SHP77 (cell line): ENCODE measurements at places on chromosomes 12 and 14.

DNA sequence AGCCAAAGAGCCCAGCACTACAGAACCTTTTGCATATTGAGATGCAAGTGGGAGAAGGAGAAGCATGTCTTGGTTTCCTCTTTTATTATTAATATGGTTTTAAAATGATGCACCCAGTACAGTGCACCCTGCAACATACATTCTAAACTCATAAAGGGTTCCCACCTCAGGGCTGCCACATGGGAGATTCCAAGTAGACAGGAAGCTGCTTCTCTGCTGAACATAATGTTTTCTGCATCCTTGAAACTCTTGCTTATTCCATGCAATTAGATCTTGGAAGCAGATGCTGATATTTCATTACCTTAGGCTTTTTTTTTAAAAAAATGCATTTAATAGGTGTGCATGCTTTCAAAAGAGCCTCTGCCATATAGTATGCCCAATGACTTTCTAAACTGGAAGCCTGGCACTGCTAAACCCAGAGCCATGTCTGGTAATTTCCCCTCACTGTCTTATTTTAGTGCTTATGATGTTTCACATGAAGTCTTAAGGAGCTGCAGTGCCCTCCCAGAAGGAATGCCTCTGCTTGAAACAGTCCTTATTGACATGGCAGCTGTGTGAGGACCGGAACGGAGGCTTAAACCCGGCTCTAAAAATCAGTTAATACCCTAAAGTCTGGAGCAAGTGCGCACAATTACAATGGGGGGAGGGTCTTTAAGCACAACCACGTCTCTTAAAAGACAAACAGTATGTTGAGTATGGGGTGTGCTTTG lies 2.0 kb upstream of the SIX1 start:
- no peak for DNase-seq

DNA sequence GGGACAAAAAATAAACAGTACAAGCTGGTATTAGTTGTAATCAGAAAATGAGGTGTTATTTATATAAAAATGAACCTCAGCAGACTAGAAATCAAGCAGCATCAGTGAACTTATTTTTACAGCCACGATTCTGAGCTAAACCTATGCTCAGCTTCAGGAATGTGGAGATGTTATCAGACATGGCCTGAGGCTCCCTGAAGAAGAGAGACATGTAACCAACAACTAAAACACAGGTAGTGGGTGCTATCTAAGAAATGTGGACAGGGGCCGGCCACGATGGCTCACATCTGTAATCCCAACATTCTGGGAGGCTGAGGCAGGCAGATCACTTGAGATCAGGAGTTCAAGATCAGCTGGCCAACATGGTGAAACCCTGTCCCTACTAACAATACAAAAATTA lies 534.3 kb downstream of the VRK1 start:
- DNase-seq = no peak

DNA sequence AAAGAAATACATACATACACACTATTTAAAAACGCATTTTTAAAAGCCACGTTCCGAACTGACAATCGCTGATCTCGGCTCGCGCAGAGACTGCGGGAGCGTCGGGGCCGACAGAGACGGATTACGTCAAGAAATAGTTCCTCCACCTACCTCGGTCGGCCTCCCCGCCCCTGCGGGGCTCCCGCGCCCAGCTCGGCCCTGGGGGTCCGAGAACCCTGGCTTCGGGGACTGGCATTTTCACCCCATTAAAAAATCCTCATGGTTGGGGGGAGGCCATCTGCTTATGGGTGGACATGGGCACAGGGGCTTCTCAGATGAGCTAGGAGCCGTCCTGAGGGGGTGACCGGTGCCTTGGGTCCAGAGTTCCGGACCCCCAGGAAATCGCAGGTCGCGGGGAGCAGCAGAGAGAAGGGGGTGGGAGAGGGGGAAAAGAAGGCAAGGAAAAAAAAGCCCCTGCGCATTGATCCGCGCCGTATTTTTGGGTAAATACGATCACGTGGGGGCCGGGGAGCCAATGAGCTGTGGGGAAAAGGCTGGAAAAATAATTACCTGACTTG lies 324 bp upstream of the HOXC9 start:
- DNase-seq = no peak

- DNase-seq = no peak
These were observed 73.1 kb upstream of the GPR68 start for GRCh38 chr14:91317381-91318308.

- no peak for DNase-seq
These were observed 3.3 kb downstream of the BRMS1L start for GRCh38 chr14:35829449-35829848.

DNA sequence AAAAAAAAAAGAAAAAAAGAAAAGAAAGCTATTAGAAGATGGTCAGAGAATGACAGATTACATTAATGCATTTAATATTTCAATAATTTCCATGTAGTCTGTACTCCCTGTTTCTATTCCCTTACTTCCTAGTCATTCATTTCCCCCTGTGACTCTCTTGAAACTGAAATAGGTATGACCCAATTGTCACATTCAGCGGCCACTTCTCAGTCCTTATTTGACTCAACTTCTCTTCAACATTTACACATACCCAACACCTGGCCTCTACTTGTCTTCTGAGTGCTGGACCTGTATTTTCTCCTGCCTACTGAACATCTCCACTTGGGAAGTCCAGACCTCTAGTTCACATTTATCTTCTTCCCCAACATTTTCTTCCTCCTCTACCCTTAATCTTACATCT lies 7.2 kb downstream of the EEA1 start:
- DNase-seq = no peak

DNA sequence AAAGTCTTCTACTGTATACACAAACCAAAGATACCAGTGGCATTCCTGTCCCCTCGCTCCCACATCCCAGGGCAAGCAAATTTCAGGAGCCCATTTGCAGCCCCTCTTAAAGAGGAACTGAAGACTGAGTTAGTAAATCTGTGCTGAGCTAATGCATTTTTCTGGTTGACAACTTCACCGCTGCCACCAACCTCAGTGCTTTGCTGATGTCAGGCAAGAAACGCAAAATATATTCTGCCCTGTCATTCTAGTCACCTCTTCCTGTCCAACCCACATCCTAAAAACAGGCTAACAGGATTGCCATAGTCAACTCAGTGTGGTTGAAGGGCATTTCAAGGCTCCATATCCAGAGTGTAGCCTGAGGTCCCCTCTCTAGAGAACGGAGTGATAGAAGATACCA lies 59.4 kb upstream of the FICD start:
- DNase-seq = no peak

DNA sequence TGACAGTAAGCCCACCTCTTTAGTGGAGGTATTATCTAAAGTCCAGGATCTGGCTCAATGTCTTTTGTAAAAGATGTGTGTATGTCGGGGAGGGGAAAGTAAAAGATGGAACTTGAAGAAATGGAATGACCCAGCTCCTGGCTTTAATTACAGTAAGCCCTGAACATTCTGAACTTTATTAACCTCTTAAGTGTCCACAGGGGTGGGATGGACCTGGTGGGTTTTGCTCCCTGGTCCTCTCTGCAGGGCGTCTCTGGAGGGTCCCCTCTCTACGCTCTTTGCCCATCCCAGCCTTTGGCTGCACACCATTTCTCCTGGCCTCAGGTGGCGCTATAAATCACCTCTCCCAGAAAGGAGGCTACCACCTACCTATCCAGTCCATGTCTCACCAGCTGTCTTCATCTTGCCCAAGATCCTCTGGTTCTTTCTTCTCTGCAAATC lies 3.7 kb upstream of the CISTR start:
- DNase-seq = no peak

DNA sequence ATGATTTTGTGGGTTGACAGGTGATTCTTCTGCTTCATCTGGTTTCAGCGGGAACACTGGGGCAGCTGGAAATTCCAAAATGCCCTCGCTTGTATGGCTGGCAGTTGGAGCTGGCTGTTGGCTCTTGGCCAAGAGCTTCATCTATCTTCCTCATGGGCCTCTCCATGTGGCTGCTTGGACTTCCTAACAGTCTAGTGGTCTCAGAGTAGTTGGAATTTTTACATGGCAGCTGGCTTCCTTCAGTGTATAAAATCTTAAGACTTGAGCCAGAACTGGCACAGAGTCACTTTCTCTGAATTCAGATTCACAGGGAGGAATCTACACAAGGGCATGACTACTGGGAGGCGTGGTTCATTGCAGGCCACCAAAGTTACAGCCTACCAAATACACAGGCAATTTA lies 204.9 kb upstream of the RMST start:
- DNase-seq = peak; percentile 23

DNA sequence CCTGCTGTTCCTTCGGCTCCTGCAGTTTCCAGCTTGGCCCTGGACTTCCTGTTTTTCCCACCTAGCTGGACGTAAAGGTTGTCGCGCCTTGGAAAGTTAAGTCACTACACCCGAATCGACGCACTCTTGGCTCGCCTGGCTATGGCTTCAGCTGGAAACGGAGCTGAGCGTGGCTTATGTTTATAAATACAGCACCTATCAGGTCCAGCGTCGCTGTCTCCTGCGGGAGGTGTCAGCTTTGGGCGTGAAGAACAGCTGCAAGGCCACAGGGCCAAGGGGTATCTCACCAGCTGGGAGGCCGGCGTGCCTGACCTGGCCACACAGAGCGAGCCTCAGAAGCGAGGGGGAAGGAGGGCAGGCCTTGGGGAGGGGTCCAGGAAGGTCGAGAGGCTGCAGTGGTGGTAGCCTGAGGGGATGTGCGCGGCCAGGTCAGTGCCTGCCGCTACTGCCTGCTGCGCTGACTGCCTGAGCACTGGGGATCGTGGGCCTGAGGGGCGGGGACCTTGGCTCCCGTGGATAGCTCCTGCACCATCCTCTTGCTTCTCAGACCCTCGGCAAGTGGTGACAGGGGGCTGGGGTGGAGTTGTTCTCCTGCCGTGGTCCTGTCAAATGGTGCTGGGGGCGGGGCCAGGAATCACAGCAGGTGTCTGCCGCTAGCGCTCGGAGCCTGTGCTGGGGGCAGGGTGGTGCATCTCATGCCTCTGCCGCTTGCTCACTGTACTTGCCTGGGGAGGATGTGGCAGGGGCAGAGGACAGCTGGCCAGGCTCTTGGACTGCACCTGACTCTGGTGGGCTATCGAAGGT lies 12.5 kb downstream of the PACS2 start:
- DNase-seq = no peak

DNA sequence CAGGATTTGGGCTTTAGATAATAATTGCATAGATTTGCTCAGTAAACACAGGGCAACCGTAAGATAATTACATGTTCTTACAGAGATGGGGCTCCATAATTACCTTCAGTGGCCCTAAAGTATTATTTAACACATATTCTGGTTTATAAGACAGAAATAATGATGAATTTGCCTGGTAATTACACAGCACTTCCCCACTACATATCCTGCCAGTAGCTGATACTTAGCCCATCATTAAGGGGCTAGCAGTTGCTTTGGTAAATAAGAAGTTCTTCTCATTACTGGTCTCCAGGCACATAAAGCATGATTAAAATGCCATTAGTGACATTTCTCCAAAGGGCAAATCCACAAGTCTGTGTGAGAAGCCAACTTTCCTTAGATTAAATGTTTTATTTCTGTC lies 158.7 kb downstream of the NUAK1 start:
- DNase-seq = no peak

DNA sequence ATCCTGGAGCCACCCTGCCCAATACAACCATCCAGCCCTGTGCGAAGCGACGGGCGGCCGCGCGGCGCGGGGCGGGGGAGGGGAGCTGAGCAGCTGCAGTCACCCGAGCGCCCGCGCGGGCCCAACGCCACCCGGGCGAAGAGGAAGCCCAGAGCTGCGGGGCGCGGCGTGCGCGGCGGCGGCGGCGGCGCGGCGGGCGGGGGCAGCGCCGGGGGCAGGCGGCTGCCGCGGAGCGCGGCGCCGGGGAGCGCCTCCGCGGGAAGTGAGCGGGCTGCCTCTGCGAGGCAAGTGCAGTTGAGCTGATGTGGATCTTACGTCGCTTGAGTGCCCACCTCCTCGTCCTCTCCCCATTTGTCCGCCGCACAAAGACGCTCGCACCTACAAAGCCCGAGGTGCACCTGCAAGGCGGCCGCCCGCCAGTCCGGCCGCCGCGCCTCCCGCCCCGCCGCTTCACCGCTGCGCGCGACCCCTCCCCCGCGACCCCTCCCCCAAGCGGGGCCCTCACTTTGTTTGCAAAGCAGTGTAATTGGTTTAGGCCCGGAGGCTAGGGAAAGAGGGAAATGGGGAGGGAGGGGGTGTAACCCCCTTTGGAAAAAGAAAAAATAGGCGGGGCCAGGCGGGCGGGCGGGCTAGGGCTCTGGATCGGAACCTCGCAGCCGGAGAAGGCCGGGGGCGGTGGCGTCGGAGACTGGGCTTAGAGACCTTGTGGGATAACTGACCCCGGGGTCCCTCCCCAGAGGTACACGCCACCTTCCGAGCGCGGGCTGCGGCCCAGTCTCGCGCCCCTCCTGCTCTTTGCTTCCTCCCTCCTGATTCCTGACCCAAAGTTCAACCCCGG lies at the start of the genes FOXA1 and TTC6:
TSS of gene FOXA1 (minus strand) at position 279 of the 838 bp plus-strand sequence. CDS start at position 2, 277 bp downstream.
TSS of gene TTC6 (plus strand) at position 659 of the 838 bp plus-strand sequence. CDS start 26,436 bp downstream, outside the sequence.
- DNase-seq = peak; percentile 93

- no peak for DNase-seq
These were observed 1.5 kb downstream of the AMN start for GRCh38 chr14:102923925-102924486.

GRCh38 chr14:71242237-71242748 lies 335.0 kb downstream of the PCNX1 start:
- DNase-seq = no peak

GRCh38 chr12:31002999-31003398 lies 70.7 kb upstream of the DDX11 start:
- DNase-seq = no peak

GRCh38 chr14:94377866-94378470 lies 10.4 kb downstream of the SERPINA1 start:
- DNase-seq = no peak

DNA sequence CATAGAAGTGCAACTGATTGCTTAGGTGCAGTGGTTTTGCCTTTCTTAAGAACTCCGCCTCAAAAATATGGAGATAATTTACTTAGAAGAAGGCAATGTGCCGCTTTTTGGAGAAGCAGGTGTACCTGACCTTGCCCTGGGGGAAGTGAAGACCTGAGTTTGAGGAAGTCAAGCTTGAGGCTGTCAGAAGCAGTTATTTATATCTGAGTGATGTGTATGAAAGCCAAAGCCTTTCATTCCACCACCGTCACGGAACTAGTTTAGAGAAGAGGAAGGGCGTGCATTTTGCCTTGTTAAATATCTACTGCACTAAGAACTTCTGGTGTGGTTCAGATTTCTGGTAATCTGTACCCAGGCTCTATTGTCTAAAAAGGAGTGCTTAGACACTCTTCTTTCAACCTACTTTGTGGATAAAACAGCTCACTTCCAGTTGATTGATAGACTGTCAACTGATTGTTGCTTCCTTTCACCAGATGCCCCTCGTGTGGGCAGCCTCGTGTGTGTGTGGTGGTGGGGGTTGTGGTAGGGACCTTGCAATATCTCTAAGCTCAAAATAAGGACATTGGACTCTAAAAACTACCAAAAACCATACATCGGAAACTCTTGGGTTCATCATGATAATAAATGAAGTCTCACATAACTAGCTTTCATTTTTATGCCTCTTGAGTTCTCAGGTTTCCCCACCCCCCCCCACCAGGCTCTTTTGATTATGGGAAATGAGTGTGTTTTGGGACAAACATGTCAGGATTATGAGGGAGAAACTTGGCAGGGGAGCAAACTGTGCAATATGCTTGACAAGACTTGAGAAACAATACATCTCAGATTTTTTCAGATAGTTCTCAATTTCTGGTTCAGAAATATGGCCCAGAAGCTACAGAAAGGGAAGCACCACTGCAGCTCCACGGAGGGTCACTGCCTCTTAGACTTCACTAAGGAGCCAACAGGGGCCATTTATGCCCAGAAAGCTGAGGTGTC lies 78.6 kb downstream of the ARF6 start:
- DNase-seq = peak; percentile 17

- DNase-seq = no peak
These were observed 636 bp downstream of the ZFYVE21 start for GRCh38 chr14:103716091-103716801.
